ENCODE measurements at places on chromosomes 2 and 18.

- no peak for DNase-seq
Observed at GRCh38 chr2:88870267-88870839, 178.9 kb downstream of the RPIA start.

DNA sequence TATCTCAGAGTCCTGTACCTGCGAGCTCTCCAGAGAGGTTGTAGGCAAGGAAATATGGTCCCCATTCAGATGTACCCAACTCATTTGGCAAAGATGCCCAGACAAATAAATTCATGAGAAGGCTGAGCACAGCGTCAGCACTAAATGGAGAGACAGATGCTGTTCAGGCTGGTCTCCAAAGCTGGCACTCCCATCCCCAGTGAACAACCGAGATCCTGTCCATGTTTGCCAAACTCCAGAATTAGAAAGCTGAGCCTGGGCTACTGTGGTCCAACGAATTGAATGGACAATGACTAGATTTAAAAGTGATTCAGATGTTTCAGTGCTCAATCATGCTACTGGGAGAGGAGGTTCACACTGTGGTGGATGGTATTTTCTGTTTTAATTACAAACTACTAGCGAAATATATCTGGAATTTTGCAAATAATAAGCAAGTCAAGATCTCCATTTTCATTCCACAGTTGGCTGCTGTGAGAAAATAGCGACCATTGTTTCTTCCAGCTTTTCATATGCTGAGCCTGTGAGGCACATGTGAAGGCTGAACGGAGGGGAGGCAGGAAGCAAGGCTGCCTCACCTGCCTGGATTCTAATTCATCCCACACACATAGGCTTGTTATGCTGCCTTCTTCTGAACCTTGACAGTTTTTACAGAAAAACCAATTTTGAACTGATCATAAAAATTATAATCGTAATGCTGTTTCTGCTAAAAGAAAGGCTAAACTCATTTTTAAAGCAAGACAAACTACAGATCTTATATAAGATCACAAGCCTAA, 22.6 kb upstream of the DAPL1 start:
- DNase-seq: no peak

DNA sequence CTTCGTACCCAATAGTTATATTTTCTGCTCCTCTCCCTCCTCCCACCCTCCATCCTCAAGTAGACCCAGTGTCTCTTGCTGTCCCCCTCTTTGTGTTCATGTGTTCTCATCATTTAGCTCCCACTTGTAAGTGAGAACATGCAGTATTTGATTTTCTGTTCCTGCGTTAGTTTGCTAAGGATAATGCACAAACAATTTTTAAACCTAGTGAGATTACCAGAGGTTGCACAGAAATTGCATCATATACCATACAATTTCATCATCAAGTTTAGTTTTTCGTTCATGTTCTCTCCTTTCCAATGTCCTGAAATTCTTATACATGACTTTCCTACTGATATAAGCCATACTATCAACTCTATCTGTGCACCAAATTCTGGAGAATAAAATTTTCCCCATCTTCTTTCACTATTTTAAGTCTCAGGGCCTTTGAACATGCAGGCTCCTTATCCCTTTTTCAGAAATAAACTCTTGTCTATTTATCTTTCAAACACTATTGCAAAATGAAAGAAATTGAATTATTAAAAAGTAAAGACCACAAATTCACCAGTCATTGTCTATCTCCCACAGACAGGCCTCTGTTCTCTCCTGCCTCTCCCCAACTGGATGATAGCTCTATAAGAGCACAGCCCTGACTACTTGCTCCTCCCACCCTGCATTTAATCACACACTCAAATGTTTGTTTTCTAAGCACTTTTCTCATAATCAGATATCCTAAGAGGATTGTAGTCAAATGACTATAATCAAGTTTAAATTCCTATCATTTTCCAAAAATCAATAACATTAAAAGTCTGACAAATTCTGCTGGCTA, 27.2 kb upstream of the B4GALT6 start:
- no peak for DNase-seq

- no peak for DNase-seq
Observed at GRCh38 chr2:195471807-195472206, 185.2 kb upstream of the SLC39A10 start.
